ENCODE measurements at places on chromosomes 7 and 10. TPM values are rescaled to one million over a fixed set of nuclear protein-coding genes. Genes with fewer than 3 reads are reported as not detected.

Gene AQP1
- total RNA-seq: not detected

Gene PGAM2
- 0.42 TPM for total RNA-seq

Gene PRSS37
- not detected for total RNA-seq

Gene PODXL
- 0.71 TPM for total RNA-seq

Gene GRM3
- total RNA-seq: not detected

Gene MYL10
- total RNA-seq: not detected
